ENCODE measurements at places on chromosomes 3 and 15. TPM values are rescaled to one million over a fixed set of nuclear protein-coding genes. Genes with fewer than 3 reads are reported as not detected.

RARRES1 gene
- 11.0 TPM for total RNA-seq

ZBED2 gene
- total RNA-seq, result 0.18 TPM

ATP2C1 gene
- 35.0 TPM for total RNA-seq

FYCO1 gene
- 4.9 TPM for total RNA-seq

CTDSPL gene
- total RNA-seq, result 11.0 TPM

PLA1A gene
- total RNA-seq, result 0.45 TPM

ITGA11 gene
- total RNA-seq, result 2.9 TPM

SEC61A1 gene
- total RNA-seq, result 134 TPM

BTLA gene
- not detected for total RNA-seq

RAB43 gene
- 4.9 TPM for total RNA-seq

CCDC54 gene
- not detected for total RNA-seq

LRRC31 gene
- not detected for total RNA-seq

RASSF1 gene
- 19.3 TPM for total RNA-seq

CCDC39 gene
- not detected for total RNA-seq

FBXO45 gene
- 7.0 TPM for total RNA-seq

PLAAT1 gene
- not detected for total RNA-seq

All from A549 treated with DMSO at 1 μM for 4 hours (cell line).